ENCODE measurements at places on chromosomes 5 and 9.

- DNase-seq, result no peak
Observed at GRCh38 chr9:83992901-83993300, 12.3 kb downstream of the RMI1 start.

GRCh38 chr9:92406477-92406876, 2.1 kb upstream of the OGN start:
- DNase-seq, result no peak

- no peak for DNase-seq
Observed at GRCh38 chr5:59843511-59844213, 49.9 kb downstream of the PDE4D start.

GRCh38 chr5:177471610-177472356, 1.7 kb downstream of the DBN1 start:
- no peak for DNase-seq

All from substantia nigra (tissue), 51 donors.